Activated CD4-positive, CD25-positive, alpha-beta regulatory T cell treated with anti-CD3 and anti-CD28 coated beads, Interleukin-2, amount 50 U/mL, for 72 hours (primary cell): ENCODE measurements at places on chromosomes 1 and 21.

- no peak for DNase-seq
These were observed 51.1 kb upstream of the PDC start for GRCh38 chr1:186511761-186512637.

DNA sequence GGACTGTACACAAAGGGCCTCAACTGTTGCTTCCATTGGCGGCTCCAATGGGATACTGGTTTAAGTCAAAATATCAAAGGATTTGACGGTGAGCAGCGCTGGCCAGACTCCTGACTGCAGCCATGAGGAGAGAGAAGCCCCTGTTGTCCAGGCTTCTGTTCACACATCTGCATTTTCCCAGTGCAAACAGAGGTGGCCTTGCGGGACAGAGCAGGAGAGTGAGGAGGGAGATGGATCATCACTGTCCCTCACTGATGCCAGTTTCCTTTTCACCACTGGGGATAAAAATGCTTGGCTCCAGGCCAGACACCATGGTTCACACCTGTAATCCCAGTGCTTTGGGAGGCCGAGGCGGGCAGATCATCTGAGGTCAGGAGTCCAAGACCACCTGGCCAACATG is 69.2 kb downstream of the SETD4 start:
- no peak for DNase-seq

- DNase-seq, result no peak
These were observed 6.0 kb downstream of the IFFO2 start for GRCh38 chr1:18950401-18951026.

DNA sequence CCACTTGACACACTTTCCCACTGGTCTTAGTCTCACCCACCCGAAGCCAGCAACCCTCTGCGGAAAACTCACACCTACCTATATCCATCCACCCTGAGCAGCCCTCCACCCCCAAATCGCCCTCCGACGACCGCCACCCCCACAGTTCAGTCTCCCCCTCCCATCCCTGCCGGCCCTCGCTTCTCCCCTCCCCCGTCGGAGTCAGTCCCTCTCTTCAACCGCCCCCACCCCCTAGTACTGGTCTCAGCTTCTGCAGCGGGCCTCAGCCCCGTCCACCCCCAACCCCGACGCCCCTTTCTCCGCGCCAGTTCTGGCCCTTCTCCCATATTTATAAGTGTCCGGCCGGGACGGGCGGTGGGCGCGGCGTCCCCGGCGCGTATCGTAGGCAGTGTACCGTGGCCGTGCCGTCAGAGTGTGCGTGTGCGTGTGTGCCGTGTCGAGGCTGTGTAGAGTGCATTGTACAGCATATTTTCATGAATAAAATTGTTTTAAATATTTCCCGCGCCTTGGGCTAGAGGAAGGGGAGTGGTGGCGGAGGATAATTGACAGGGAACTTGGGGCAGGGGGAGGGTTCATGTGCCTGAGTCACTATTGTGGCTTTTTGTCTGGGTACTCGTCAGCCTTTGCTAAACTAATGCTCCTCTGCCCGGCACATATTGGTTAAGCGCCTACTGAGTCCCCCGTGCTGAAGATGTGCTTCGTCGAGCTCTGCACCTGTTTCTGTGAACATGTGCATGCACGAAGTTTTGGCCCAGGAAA is 22.0 kb downstream of the FOXO6 start:
- no peak for DNase-seq

GRCh38 chr1:224065455-224065854 is 48.5 kb upstream of the FBXO28 start:
- no peak for DNase-seq

- no peak for DNase-seq
These were observed 431.4 kb downstream of the NEGR1 start for GRCh38 chr1:71850936-71851335.

DNA sequence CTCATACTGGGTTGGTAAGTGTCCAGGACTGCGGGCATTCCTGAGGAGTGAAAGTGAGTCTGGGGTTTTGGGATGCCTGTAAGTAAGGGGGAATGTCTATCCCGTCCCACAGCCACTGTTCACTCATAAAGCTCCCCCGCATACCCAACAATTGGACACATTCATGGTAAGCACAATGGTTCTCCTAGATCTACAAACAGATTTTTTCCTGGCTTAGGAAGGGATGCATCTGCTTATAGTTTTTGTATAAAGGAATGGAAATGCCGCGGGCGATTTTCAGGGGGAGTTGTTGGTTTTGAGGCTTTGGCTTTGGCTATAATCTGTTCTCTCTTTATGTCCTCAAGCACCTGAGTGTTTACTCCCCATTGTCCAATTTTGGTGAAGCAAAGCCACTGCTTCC is 7.1 kb downstream of the ERVH48-1 start:
- no peak for DNase-seq

- no peak for DNase-seq
These were observed 127.6 kb downstream of the C1orf21 start for GRCh38 chr1:184514447-184514846.

DNA sequence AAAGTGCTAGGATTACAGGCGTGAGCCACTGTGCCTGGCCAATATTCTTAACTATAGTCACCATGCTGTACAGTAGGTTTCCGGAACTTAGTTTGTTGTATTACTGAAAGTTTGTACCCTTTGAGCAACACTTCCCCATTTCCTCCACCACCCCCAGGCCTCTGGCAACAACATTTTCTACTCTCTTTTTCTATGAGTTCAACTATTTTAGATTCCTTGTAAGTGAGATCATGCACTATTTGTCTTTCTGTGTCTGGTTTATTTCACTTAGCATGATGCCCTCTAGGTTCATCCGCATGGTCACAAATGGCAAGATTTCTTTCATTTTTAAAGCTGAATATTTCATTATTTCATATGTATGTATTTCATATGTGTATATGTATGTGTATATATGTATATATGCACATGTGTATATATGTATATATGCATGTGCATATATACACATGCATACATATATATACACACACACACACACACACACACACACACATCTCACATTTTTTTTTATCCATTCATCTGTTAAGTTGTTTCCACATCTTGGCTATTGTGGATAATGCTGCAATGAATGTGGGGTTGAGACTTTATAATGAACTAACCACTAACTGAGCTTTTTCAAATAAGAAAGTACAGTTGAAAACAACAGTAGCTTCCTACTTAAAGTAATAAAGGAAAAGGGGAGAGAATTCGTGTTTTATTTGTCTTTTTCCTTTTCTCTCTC is 256.8 kb upstream of the C1orf105 start:
- DNase-seq, result no peak

GRCh38 chr1:203320591-203321272 is 15.4 kb downstream of the BTG2 start:
- DNase-seq, result no peak

GRCh38 chr21:33383056-33383888 is 19.9 kb upstream of the IFNGR2 start:
- peak; percentile 74 for DNase-seq

DNA sequence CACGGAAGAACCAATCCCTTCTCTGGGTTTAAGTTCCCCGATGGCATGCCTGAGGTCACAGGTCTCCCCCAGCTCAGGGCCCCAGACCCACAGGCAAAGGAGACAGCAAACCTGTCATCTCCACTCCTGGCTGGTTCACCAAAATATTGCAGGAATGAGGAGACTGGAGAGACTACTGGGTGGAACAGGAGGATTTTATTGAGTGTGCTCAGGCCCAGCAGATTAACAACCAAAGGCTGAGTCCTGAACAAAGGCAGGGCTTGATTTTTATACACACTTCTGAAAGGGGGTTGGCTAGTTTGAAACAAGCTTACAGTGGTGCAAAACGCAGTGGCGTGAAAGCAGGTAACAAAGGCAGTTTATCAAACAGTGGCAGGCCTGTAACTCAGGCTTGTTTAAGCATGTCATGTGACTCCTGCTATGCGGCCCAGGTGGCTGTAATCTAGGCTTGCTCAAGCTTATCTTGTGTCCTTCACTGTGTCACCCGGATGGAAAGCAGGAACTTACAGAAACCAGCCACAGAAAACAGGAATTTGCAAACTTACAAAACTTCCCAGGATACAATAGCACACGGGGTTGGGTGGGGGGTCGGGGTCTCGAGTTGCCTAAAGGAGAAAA is 27.4 kb upstream of the KCNJ15 start:
- DNase-seq, result no peak

DNA sequence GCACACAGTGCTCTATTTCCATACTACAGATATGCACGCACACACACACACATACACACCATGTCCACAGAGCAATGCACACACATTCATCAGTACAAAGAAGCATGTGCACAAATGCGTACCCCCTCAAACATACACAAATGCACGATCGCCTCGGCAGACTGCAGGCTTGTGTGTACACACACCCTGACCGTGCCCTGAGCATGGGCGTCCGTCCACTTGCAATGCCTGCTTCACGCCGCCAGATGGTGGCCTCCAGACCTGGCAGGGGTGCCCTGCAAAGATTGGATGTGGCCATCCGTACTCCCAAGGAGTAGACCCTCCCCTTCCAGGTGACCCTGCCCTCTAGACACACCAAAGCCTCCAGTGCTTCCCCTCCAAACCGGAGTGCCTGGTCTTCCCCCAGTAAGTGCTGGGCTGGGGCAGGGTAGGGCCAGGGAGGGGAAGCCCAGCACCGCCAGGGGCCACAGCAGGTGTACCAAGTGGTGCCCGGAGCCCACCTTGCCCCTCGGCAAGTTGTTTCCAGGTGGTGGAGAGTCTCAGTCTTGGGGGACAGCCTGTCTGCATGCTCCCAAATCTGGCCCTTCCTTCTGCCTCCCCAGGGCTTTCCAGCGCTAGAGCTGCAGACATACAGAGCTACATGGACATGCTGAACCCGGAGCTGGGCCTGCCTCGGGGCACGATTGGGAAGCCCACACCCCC is 20.6 kb downstream of the ESPN start:
- no peak for DNase-seq

DNA sequence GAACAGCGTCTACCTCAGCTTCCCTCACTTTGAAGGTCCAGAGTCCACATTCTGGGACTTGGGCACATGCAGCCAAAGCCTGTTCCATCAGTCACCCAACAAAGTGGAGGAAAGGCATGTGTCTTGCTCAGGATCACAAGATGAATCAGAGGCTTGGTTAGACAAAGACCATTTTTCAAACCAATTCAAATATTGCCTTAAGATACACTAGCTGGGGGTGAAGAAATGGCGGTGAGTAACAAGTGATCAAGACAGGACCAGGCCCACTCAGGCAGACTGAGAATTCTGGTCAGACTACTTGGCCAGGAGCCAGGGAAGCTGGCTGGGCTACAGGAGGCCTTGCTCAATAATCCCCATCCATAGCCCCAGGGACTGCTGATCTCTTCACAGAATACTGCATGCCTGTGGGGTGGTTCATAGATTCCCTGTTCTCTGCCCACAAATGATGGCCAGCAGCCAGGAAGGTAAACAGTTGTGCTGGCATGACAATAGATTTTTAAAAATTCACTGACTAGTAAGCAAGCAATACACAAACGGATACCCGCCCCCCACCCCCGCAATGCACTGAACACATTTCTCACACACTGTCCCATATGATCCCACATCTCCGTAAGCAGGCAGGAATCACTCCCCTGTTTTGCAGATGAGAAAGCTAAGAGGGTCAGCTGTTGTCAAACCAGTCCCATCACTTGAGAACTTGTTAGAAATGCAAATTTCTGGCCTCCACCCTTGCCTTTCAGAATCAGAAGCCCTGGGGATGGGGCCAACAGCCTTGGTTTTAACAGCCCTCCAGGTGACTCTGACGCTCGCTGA is 27.2 kb downstream of the ERI3 start:
- no peak for DNase-seq

DNA sequence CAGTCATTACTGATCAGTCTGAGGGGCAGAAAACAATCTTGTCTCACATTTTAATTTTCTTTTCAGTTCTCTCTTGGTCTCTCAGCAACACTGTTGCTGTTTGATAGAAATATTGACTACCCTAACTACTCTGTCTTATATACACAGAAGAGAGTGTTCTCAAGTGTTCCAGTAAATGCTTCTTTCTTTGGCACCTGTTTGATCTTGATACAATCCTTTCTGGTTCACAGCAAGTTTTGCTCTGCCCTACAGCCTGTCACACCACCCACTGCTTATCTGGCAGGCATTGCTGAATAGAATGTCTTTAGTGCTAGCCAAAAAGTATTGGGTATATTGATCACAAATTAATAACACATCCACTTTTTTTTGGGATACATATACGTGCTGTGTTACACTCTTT is 75.7 kb upstream of the WLS start:
- no peak for DNase-seq

DNA sequence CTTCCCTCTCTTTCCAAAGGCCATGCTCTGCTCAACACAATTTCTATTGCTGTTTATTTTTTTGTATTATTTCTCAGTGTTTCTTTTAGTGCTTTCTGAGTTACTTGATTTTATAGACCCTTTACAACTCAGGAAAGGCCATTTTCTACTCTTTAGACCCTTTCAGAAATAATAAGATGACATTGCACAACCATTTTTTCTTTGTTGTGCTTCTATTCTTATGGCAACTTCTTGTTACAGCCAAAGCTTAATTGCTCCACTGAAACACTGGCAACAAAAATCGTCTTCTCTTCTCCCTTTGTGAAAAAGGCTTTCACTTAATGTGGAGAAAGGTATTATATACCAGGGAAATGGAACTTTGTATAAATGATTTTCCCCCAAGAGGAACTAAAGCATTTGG is 39.0 kb upstream of the SAMSN1 start:
- no peak for DNase-seq

GRCh38 chr1:245771511-245772281 is 616.9 kb downstream of the KIF26B start:
- no peak for DNase-seq

DNA sequence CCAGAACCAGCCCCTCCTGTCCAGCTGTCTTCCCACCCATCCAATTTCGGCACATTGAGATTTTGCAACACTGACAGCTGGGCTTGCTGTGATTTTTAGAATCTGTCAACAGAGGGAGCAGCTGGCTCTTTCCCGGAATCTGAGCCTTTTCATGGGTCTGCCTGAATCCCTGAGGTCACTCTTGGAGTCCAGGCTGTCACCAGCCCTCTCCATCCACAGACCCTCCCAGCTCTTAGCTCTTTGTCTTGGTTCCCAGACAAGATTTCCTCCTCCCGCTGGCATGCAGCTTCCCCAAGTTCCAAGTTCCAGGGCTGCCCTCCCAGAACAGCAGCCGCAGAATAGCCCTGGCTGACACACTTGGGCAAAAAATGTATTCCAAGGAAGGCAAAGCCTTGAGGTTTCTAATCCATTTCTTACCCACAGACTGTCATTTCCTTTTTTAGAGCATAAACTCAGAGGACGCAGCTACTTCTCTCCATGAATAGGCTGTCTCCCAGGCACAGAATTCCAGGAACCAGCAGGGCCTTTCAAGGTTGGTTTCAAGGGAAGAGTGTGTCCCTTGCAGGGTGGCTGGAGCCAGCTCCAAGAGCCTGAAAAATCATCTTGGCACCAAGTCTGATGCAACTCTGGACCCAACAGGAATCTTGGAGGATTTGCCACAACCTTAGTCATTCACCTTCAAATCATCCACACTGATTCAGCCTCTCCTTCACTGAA is 7.1 kb upstream of the TMEM61 start:
- no peak for DNase-seq

DNA sequence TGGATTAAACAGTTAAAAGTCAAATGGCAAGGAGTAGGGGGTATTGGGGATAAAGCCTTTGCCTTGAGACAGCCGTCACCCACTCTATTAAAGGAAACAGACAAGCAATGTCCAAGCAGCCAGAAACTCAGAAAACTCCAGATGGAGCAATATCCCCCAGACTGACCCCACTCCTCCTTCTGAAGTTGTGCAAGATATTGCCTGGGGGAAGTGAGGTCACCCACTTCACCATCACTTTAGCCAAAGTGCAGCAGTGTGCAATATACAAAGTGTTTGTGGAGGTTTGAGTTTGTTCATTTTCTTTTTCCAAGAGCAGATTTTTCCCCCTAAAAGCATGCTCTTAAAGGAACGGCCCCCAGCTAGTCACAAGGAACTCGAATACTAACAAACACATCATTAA is 125.1 kb downstream of the ETS2 start:
- no peak for DNase-seq

GRCh38 chr1:217139513-217139912 is 416.3 kb upstream of the ESRRG start:
- DNase-seq, result no peak
